ENCODE measurements at places on chromosomes 4 and X.

DNA sequence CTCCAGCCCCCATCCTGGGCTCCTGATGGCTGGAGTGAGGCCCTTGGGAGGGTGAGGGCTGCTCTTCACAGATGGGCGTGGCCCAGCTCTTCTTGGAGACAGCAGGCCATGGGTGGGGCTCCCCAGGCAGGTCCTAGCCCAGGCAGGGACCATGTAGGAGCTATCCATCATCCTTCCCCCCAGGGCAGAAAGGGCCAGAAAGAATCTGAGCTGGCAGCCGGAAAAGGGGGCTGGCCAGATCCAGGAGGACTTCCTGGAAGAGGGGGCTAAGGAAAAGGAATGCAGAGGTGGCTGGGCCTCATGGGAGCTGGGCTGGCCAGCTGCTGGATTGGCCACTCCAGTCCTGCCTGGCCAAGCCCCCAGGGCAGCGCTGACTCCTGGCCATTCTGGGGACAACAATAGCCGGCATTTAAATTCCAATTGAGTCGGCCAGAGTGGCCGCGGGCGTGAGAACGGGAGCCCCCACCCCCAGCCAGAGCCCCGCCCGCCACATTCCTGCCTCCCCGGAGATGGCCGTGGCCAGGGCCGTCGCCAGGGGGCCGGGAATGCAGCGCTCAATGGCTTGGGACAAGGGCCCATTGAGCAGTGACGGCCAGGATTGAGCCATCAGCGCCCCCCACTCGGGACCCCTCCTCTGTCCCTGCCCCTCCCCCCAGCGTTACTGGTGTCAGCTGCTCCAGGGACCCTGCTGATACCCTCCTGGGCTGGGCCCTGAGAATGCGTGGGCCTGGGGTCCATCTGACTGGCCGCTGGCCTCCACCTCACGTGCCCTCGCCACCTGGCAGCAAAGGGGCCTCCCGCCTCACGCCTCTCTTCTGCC, 15.1 kb upstream of the FGFR3 start:
- DNase-seq: no peak

DNA sequence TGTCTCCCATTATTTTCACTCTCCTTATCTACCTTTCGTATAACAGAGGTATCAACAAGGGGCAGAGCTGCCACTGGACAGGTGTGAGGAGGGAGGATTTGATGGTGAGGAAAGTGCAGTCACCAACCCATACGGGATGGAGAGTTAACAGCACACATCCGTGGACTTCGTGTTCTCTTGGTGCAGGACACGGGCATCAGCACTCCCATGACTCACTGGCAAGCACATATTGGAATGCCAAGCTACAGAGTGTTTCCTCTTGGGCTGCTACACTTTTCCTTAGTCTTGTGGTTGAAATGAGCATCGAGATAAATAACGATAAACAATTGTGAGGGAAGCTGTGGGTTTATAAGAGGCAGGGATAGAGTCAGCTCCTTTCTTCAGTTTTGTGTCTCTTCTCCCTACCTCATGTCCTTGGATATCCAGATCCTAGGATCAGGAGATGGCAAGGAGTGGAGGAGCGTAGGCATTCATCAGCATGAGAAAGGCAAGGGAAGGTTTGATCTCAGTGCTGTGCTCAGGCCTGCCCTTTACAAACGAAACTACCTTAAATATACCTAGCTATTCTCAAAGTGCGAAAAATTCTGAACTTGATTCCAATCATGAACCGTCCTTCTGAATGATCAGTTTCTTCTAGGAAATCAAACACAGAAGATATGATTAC, 96.3 kb downstream of the ZNF827 start:
- DNase-seq: no peak

DNA sequence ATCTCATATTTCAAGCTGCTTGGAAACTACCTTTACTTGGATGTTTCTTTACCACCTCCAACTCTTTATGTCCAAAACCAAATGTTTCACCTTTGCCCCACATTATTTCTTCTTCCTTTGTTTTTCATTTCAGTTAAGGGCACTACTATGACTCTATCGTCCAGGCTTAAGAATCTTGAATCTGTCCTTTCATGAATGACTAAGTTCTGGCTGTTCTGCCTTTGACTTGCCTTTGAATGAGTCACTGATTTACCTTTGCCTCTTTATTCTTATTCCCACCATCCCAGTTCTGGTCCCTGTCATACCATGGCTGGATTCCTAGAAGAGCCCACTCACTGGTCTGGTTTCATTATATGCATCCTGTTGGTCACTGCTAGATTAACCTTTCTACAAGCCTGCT, 30.6 kb upstream of the PLAC1 start:
- DNase-seq: no peak

GRCh38 chrX:50100188-50100587, 100.6 kb downstream of the AKAP4 start:
- no peak for DNase-seq

- no peak for DNase-seq
These were observed 158.2 kb downstream of the DEFB131A start for GRCh38 chr4:9602389-9602914.

GRCh38 chr4:55635741-55636655, at the start of gene NMU:
TSS of gene NMU (minus strand) at chr4:55636298. CDS start at chr4:55636192, 106 bp downstream.
- no peak for DNase-seq

DNA sequence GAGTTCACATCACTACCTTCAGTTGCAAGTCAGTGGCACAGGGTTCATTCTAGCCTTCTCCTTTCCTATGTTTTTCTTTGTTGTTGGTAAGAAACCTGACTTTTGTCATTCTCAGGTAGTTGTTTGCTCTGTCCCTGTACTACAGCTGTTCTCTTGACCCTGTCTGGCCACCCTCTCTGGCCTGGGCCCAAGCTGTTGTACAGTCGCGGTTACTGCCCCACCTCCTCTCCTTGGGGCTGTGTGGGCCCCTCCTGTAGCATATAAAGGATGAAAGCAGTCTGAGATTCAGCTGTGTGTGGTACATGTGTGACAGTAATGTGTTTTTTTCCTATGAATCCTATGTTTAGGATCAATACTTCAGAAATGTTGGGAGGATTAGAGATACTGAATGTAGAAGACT, 12.5 kb downstream of the MOB1B start:
- no peak for DNase-seq

DNA sequence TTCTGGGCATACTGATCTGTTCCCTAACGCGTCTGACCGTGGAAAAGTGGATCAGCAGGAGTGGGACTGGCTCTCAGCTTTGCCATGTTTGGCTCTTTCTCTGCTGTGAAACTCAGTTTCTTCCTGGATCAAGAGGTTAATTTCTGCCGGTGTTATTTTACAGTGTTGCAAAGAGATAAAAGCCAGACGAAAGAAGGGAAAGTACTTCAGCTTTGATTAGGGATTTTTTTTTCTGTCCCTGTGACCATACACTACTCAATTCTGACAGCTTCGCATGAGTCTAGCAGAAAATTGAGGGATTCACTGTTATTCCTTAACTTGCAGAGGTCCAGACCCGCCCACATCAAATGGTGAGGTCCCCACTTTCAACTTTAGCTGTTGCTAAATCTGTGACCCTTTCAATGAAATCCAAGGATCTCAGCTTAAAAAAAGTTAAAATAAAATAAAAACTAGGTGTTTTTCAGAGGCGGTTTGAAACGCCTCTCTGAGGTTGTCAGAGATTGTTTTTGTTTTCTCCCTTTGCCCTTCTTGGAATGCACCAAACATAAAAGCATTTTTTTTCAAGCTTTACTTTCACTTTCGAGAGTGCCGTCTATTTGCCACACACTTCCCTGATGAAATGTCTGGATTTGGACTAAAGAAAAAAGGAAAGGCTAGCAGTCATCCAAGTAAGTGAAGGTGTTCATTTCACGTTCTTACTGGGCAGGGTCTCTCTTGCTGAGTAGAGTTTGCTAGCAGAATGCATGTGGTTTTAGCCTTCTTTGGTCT, at the start of gene TLR3:
Gene TLR3, plus strand, starts transcription at position 576 of the 768 bp plus-strand sequence. CDS start 7,464 bp downstream, outside the sequence.
- DNase-seq: no peak

DNA sequence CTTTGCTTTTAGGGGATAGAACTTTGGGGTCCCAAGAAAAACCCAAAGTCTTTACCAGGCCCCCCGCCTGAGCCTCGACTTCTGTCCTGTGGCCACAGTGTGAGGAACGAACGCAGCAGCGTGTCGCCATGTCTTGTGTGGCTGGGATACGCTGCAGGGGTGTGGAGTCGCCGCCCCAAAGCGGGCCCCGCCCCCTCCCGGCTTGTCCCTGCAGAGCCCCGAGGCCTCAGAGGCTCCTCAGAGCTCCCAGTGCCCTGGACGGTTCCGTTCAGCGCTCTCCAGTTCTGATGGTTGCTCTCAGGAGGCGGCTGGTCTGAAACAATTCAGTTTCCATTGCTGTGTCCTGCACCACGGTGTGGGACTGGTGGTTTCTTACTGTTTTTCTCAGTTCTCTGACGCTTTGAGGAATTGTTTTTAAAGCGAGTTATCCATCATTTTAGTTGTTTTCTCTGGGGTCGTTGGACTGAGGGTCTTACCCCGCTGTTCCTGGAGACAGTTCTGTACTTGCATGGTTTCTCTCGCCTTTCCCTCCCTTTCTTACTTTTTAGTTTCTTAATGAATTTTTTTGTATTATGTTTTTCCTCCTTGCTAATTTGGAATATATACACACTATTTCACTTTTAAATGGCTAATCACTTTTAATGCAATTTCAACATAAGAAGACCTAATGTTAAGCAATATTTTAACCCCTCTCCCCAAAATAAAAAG, 1.6 kb upstream of the IDUA start:
- DNase-seq: no peak

- peak; percentile 0 for DNase-seq
These were observed 63.7 kb downstream of the ADAMTS3 start for GRCh38 chr4:72505314-72505744.

DNA sequence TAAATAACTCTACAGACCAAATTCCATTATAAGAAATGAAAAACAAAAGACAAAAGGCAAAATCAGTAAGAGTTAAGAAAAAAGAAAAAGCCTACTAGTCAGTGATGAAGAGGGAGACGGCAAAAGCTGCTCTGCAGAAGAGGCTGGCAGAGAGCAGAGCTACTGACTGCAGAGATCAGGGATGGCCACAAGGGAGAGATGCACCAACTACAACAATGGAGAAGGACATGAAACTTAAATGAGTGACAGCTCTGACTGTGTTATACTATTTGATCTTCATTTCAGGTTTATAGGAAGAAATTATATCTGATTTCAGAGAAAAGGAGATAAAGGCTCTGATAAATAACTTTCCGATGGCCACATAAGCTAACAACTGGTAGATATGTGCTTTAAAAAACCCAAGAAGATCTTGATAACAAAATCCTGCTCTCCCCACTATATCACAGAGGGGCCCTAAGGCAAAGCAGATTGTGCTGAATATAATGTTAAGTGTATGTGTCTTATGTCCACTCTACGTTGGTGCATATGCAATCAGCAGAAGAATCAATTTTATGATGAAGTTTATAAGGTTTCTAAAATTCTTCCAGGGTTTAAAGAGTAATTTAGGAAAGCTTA, 58.4 kb upstream of the COX18 start:
- no peak for DNase-seq

DNA sequence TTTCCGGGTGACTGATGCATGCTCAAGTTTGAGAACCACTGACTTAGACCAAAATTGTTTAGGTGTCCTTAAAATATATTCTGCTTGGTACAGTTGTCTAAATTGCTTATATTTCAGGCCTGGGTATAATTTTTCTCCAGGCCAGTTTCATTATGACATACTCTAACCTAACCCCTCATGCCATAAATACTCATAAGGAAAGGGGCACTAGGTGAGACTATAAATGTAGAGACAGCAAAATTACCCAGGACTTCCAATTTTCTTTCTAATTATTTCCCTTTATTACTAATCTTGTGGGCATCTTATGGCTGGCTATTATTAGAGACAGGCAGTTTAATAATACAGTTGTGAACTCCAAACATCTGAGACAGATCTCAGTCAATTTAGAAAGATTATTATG, 150.2 kb downstream of the RRAGB start:
- DNase-seq: no peak

GRCh38 chr4:132063829-132064228, 1085.3 kb upstream of the PCDH10 start:
- DNase-seq: no peak

- DNase-seq: no peak
These were observed 16.6 kb upstream of the ERCC6L start for GRCh38 chrX:72255445-72255844.

GRCh38 chr4:19329631-19330030, 922.1 kb upstream of the SLIT2 start:
- DNase-seq: no peak

GRCh38 chr4:6582889-6583490, 8.0 kb downstream of the MAN2B2 start:
- DNase-seq: no peak

- DNase-seq: no peak
These were observed 277.9 kb downstream of the TRIML1 start for GRCh38 chr4:188417181-188417580.

- no peak for DNase-seq
These were observed 360.6 kb downstream of the INPP4B start for GRCh38 chr4:142485452-142485851.

DNA sequence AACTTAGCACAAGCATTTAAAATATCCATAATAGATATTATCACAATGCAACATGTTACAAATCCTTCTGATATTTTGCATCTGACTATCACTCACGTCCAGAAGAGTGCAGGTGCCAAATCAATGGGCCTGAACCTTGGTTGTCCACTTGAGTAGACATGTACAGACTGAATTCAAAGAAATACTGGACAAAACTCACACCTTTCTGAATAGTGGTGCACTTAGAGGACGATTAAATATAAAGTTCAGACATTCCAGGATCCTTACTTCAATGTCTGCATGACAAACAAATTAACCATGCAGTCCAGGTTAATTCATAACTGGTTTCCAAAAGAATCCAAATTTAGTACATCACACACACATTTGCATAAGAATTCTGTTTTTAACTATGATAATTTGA, 406.0 kb upstream of the EDA2R start:
- DNase-seq: no peak

- DNase-seq: no peak
These were observed 199.2 kb upstream of the FAM9B start for GRCh38 chrX:9233141-9233540.

DNA sequence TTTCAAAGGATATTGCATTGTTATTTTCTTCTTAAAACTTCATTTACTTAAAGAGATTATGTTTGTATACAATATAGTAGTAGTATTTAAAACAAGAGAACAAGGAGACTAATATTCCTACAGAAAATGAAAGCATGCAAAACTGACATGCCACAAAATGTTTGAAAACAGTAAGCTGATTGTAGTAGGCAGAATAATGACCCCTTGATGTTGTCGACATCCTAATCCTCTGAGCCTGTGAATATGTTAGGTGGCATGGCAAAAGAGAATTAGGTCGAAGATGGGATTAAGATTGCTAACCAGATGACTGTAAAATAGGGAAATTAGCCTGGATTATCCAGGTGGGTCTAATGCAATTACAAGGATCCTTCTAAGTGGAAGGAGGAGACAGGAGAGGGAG, 522.2 kb upstream of the NR3C2 start:
- no peak for DNase-seq

Data from GM18507 (cell line).